8988T (cell line): ENCODE measurements at places on chromosomes 3 and 15.
A peak's percentile ranks its signal among the peaks of the same experiment; 100 is the strongest.

GRCh38 chr3:138374573-138375134 is 26.3 kb downstream of the MRAS start:
- no peak for DNase-seq

- DNase-seq, result peak; percentile 37
Measured at GRCh38 chr3:24237971-24238706, 256.5 kb downstream of the THRB start.

DNA sequence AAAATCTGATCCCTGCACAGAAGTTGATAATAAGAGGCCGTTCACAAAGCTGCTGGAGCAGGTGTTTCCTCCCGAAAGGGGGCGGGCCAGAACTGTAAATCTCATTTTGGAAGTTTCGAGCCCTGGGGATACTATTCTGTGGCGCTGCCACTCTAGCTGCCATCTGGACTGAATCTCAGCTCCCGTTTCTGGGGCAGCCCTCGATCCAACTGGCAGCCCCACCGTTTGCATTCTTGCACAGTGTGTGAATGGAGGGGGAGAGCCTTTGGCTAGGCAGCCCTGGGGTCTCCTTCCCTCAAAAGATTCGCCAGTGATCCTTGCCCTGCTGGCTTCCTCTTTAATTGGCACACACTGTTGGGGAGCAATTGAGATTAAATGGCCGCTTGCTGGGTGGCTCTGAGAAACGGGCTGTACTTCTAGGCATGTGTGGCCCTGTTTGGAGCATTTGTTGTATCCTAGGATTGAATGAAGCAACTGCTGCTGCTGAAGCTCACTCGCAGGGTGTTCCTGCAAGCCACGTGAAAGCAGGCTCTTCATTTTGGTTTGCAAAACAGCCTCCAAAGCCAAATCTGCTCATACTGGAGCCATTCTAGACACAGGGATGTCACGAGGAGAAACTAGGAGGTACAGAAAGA is 57.2 kb upstream of the TOPAZ1 start:
- no peak for DNase-seq

- peak; percentile 70 for DNase-seq
Measured at GRCh38 chr15:41116116-41116961, at the start of gene INO80. Gene INO80, minus strand, starts transcription at chr15:41116280. Its CDS starts 19,970 bp downstream, at chr15:41096310.

DNA sequence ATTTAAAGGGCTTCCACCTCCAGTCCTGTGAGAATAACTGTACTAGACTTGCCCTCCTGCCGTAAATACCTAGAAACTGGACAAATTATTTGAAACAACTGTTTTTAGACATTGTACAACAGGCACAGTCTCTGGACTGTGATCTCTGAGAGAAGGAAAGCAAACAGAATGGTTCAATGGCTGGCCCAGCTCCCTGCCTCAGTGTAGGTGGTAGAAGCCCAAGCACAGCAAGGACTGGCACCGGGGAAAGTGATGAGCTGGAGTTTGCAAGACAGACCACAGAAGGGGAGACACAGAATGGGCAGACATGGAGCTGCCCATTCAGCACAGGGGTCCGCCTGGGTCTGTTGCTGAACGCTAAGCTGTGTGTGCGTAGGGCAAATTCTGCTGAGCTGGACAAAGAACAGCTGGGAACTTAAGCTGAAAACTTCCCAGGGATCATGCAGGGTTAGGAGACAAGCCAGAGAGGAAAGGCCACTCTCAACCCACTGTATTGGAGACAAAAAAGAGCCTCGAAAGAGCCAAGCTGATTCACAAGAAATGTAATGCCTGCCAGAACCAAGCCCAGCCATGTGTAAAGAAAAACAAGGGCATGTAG is 52.6 kb upstream of the SEC61A1 start:
- DNase-seq, result no peak

DNA sequence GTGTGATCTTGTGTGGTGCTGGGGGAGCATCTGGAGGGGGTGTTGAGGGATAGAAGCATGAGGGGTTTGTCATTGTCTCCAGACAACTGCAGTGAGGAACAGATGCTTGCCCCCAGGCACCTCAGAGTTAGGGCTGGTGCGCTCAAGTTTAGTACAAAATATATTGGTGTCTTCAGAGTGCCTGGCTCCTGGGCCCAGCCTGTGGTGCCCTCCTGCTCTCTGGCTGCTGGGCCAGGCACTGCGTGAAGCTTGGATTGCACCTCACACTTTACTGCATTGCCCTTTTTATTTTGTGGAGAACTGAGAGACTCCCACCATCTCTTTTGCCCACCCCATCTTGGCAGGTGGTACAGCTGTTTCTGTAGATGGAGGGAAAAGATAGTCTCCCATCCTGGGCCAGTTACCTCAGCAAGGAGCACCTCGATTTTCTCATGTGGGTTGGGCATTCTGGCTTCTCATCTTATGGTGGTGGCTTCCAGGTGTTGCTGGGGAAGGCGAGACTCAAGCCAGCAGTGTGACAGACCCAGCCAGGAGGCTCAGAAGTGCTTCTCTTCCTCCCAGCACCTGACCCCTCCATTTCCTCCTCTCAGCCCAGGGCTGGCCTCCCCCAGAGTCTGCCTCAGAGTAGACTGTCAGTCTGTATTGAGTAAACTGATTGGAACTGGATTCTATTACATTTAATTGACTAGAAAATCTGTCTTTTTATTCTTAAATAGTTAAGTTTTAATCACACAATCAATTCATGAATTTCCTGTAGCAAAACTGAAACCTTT is 140.5 kb downstream of the DNAJB8 start:
- no peak for DNase-seq

DNA sequence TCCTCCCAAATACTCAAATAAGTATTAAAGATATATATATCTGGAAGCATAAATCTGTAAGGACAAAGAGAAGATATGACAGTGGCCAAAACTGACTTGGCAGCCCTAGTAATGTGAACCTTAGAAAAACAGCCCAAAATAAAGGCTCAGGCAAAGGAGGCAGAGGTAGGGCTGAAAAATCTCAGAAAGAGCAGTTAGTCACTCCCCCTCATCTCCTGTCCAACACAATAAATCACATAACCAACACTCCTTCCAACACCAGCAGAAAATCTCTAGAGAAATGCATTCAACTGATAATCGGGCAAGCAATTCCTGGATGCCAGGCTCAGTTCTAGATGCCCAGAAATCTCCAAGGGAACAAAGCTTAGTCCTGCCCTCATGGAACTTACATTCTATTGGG is 22.1 kb upstream of the CHRM5 start:
- DNase-seq, result no peak

DNA sequence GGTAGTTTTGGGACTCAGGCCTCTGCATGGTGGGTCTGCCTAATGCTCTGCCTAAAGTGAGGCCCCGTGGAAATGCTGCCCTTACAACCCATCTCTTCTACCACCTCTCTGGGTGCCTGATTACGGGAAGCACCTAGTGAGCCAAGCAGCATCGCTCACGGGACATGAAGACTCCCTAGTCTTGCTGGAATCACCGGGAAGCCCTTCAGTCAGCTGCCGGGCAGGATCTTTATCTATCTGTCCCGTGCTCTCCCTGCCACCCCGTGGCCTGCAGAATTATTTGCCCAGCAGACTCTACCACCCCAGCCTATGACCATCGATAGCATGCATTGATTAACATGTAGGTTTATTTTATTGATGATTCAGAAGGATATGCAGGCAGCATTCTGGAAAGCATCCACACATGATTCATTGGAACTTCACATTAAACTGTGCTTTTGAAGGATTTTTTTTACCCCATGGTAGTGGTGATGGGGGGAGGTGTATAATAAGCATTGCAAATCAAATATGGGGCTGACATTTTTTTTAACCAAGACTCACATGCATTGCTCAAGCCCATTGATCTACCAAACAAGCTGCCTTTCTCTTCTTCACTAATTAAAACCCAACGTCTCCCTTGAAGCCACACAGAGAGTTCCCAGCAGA is 63.1 kb downstream of the ATP2B2 start:
- DNase-seq, result no peak

DNA sequence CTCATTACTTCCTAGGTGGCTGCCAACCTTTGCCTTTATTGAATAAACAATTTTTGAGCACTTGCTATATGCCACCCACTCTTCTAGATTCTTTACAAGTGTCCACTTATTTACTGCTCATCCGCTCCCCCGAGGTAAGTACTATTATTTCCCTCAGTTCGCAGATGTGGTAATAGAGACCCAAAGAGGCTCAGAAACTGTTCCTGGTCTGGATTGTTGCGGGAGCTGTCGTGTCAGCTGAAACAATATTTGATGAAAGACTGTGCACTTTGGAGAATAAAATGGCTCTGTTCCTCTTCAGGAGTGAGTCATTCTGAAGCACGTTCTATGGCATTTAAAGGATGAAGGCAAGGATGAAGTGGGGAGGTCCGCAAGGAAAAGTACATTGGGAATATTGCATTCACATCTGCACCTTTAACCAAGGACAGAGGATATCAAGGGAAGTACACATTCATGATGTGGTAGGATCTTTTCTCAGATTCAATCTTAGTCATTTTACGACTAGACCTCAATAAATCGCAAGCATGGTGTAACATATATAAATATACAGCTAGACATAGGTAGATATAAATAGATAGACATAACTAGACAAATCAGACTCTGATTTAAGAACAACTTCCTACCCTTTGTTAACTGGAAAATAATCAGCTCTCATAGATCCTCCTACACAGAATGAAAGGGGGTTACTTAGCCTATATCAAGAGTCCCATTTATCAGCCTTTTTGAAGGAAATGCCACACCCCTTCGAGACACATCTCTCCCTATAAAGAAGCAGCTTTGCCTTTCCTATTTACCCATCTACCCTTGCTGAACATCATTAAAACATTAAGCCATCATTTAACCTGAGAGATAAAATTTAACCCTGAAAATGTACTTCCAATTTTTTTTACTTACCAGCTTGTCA is 70.3 kb downstream of the RORA start:
- DNase-seq, result no peak

DNA sequence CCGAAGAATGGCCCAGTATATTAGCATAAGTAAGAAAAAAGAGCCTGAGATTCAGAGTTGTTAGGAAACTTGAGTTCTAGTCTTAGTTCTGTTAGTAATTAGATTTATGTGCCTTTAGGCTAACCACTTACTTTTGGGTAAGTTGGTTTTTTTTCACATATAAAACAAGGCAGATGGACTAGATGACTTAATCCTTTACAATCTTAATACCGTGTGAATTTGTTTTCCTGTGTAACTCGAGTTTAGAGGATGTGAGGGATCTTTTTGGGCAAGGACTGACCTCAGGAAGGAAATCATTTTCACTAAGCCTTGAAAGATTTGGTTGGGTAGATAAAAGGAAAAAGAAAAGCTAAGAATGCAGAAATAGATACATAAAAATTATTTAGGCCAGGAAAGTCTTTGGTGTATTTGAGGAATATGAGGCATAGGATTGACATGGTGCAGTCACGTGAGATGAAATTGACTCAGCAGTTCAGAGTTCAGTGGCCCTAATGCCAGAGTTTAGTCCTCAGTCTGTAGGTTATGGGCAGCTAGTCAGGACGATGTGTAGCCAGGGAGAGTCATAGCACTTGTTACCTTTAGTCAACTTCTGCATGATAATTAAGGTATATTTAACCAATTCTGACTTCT is 34.6 kb downstream of the PAK2 start:
- no peak for DNase-seq

DNA sequence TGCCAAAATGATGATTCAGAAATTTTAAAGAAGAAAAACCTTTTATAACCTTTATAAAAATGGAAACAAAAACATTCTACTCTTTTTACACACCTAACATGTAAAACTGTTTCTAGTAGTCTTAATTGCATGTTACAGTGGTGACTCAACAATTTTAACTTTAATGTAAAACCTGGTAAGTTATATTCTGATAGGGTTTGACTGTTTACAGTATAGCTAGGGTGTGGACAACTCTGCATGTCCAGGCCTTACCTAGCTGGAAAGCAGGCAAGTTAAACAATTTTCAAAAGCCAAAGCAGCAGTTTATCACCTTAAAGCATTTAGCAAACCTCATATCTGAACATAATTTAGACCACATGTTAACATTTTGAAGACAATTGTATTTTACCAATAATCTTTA is 328.5 kb downstream of the NEK10 start:
- no peak for DNase-seq

GRCh38 chr3:78823859-78824258 is 943.9 kb downstream of the ROBO1 start:
- no peak for DNase-seq

- no peak for DNase-seq
Measured at GRCh38 chr3:124360155-124360554, 368.2 kb upstream of the ROPN1 start.

DNA sequence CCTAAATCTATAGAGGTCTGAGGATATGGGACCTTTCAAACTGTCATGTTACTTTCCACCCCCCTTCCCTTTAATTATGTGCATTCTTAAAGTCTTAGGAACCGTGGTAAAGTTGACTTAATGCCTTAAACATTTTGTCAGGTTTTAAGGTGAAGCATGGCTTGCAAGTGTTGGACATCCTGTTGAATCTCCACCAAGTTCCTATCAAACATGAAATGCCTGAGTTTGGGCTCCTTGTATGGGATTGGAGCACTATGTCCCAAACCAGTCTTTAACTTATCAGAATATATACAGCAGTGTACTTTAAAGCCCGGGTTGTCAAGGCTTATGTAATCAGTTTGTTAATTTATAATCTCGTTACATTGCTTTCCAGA is 1.1 kb downstream of the SNRK start:
- no peak for DNase-seq

GRCh38 chr3:180433152-180433551 is 168.8 kb upstream of the TTC14 start:
- peak; percentile 6 for DNase-seq

- DNase-seq, result peak; percentile 82
Measured at GRCh38 chr15:59437817-59438624, at the start of gene FAM81A. Gene FAM81A, plus strand, starts transcription at chr15:59438186. Its CDS starts 20,441 bp downstream, at chr15:59458627.

GRCh38 chr3:124558991-124559845 is 171.0 kb upstream of the UMPS start:
- no peak for DNase-seq

DNA sequence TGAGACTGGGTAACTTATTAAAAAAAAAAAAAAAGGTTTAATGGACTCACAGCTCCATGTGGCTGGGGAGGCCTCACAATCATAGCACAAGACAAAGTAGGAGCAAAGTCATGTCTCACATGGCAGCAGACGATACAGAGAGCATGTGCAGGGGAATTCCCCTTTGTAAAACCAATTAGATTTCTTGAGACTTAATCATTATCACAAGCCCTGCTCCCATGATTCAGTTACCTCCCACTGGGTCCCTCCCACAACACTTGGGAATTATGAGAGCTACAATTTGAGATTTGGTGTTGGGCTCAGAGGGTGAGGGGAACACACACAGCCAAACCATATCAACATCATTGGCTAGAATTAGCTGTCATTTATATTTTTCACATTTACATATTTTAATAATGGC is 221.0 kb downstream of the RSRC1 start:
- no peak for DNase-seq

DNA sequence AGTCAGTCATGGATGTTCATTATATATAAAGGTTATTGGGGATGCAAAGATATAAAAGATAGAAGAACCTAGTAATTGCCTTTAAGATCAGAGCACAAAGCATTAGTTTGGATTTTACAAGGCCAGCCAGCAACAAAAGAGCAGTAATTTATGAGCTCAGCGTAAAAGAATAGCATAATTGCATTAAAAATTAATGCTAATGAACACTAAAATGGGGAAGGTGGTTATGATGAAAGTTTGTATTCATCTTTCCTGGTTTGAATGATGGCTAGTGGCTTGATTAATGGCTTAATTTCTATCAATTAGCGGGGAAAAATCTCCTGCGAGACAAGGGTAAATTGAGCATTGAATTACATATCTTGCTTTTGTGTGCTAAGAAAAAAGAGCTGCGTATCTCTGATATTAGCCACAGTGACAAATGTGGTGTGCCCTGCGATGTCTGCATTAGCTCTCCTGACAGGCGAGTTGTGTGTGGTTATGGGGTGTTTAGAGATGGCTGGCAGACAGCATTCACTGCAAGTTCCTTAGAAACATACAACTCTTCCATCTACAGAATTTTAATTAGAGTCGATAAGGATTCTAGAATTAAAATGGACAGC is 42.8 kb upstream of the MLF1 start:
- no peak for DNase-seq
